Activated T-helper 2 cell treated with anti-CD3 and anti-CD28 coated beads, Interferon-gamma antibody, Interleukin-2, Interleukin-4, amounts not matched to agents 10 μg/mL and 5 μg/mL and 100 μg/mL, durations not matched to agents 14 hours and 24 hours and 36 hours (primary cell): ENCODE measurements at places on chromosomes 12 and 14. TPM values are rescaled to one million over a fixed set of nuclear protein-coding genes. Genes with fewer than 3 reads are reported as not detected.

GRCh38 chr12:15547691-15548090 lies 225.4 kb downstream of the PTPRO start:
- H3K27ac ChIP-seq, result no peak overlapping the region
- peaks cover 31% of the 10 kb centered on the region for H3K4me1 ChIP-seq
- no peaks in the 10 kb centered on the region for H3K27me3 ChIP-seq

DNA sequence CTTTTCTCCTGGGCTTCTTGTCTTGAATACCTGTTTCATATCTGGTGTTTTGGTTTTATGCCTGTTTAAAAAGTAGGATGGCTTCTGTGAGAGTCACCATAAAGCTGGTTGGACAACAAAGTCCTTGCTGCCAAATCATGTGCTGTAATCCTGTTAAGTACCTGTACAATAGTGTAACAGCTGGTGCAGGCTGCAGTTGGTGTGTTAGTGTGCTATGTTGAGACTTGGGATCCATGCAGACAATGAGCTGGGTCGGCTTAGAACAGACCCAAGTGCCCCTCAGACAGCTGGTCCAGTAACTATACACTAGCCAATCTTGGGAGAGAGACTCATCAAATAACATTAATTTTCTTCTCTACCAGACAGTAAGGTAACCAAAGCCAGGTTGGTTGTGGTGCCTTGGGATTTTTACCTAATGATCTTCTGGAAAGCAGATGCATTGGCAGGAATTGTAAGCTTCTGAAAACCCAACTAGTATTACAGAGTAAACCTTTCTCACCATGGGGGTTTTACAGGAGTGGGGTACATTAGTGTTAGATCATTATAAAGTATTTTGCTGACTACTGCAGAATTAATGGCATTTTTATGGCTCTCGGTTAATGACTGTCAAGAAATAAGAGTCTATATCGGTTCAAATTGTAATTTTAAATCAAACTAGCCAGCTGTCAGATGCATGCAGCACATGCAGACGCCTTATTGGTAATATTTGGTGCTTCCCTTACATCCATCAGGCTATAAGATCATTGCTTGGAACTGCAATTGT lies 231.2 kb downstream of the PDZRN4 start:
- no peaks in the 10 kb centered on the region for H3K36me3 ChIP-seq
- H3K4me1 ChIP-seq, result no peaks in the 10 kb centered on the region
- no peaks in the 10 kb centered on the region for H3K27me3 ChIP-seq

DNA sequence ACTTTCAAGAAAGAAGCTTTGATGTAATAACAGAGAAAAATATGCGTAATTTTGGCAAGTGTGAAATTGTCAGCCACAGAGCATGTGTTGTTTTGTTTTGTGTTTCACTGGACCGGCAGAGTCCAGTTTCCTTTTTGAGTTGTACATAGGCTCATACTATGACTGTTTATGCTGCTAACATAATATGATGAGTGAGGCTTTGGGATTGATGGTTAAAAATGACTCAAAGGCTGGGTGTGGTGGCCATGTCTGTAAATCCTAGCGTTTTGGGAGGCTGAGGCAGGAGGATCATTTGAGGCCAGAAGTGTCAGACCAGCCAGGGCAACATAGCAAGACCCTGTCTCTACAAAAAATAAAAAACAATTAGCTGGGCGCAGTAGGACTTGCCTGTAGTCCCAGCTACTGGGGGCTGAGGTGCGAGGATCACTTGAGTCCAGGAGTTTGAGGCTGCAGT lies 487.9 kb downstream of the PCNX1 start:
- H3K36me3 ChIP-seq, result peaks cover 7% of the 10 kb centered on the region
- H3K27ac ChIP-seq, result no peak overlapping the region
- H3K27me3 ChIP-seq, result no peaks in the 10 kb centered on the region
- DNase-seq, result no peak

CD69 gene
- 70.9 and 72.2 TPM in 2 replicates for total RNA-seq

DNA sequence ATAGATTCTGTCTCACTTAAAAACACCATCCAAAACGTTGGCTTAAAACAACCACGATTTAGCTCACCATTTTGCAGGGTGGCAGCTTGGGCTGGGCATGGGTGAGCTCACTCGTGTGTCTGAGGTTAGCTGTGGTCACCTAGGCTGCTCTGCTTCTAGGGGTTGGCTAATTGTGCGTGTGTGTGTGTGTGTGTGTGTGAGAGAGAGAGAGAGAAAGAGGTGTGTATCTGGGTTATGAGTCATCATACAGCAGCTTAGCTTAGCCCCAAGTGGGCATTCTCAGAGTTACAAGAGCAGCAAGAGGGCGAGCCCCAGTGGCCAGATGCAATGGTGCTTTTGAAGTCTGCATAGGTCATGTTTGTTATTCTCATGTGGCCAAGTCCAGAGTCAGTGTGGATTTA lies 6.0 kb downstream of the FBXW8 start:
- no peak overlapping the region for H3K4me3 ChIP-seq
- peaks cover 39% of the 10 kb centered on the region for H3K27me3 ChIP-seq
- peaks cover 6% of the 10 kb centered on the region for H3K36me3 ChIP-seq
- peaks cover 30% of the 10 kb centered on the region for H3K4me1 ChIP-seq
- no peak for DNase-seq

GPD1 gene
- 0.76 and 0.87 TPM in 2 replicates for total RNA-seq

- no peak overlapping the region for H3K4me3 ChIP-seq
- H3K27ac ChIP-seq, result no peak overlapping the region
- no peak for DNase-seq
Observed at GRCh38 chr14:23137192-23137812, 18.2 kb upstream of the CEBPE start.

DNA sequence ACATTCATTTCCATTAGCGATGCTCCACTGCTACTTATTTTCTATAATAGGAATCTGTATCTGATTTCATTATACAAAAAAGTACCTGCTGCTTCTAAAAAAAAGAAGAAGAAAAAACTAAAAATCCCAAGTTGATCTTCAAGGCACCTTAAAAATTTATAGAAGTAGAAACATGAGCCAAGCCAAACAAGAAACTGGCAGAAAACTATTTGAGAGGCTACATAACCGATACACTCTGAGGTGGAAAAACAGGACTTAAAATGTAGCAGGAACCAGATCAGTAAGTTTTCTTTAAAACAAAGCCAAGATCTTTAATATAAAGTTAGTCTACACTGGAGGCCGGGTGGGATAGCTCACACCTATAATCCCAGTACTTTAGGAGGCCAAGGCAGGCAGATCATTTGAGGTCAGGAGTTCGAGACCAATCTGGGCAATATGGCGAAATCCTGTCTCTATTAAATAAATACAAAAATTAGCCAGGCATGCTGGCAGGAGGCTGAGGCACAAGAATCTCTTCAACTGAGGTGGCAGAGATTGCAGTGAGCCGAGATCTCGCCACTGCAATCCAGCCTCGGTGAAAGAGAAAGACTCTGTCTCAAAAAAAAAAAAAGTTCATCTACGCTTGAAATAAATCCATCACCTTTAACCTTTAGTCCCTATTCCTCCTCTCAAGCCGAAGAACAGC lies 278.6 kb downstream of the MED13L start:
- H3K4me3 ChIP-seq, result no peak overlapping the region
- no peak for DNase-seq
- H3K36me3 ChIP-seq, result peaks cover 36% of the 10 kb centered on the region
- H3K4me1 ChIP-seq, result peaks cover 5% of the 10 kb centered on the region
- H3K27me3 ChIP-seq, result no peaks in the 10 kb centered on the region

- H3K27ac ChIP-seq, result no peak overlapping the region
- H3K4me1 ChIP-seq, result peaks cover 33% of the 10 kb centered on the region
- peaks cover 54% of the 10 kb centered on the region for H3K36me3 ChIP-seq
- no peak overlapping the region for H3K4me3 ChIP-seq
Observed at GRCh38 chr12:103969391-103969790, 3.7 kb downstream of the TDG start.

GRCh38 chr14:89862856-89863255 lies 91.7 kb downstream of the EFCAB11 start:
- no peak overlapping the region for H3K4me3 ChIP-seq
- no peak overlapping the region for H3K27ac ChIP-seq
- H3K36me3 ChIP-seq, result no peaks in the 10 kb centered on the region
- H3K27me3 ChIP-seq, result peaks cover 7% of the 10 kb centered on the region

MGP gene
- total RNA-seq, result not detected in 2 replicates

DNA sequence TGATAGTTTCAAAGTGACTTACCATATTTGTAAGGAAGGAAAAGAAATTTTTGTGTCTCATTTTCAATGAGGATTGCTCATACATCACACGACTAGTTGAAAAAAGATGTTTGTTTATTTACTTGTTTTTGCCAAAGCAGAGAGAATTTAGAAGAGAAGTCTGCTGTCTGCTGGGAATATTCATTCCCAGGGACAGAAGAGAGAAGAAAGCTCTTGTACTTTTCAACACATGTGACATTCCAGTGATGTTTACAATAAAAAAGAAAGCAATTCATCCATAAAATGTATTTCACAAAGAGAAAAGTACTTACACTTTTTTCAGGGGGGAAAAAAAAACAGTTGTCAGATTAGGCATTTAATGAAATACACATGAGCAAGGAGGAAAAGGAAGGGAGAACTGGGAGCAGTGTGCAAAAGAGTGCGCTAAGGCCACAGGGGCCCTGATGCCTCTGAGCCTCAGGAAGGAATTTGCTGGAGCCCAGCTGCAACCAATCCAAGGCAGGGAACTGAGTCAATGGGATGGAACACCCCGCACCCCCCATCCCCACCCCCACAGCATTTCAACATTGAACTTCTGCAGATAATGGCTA lies 115.0 kb downstream of the RPAP3 start:
- no peak overlapping the region for H3K4me3 ChIP-seq
- DNase-seq, result no peak
- peaks cover 1% of the 10 kb centered on the region for H3K4me1 ChIP-seq
- H3K36me3 ChIP-seq, result no peaks in the 10 kb centered on the region

- no peak for DNase-seq
- H3K4me1 ChIP-seq, result peaks cover 19% of the 10 kb centered on the region
- peaks cover 9% of the 10 kb centered on the region for H3K27me3 ChIP-seq
Observed at GRCh38 chr14:24280797-24281460, 9.5 kb upstream of the RABGGTA start.

DNA sequence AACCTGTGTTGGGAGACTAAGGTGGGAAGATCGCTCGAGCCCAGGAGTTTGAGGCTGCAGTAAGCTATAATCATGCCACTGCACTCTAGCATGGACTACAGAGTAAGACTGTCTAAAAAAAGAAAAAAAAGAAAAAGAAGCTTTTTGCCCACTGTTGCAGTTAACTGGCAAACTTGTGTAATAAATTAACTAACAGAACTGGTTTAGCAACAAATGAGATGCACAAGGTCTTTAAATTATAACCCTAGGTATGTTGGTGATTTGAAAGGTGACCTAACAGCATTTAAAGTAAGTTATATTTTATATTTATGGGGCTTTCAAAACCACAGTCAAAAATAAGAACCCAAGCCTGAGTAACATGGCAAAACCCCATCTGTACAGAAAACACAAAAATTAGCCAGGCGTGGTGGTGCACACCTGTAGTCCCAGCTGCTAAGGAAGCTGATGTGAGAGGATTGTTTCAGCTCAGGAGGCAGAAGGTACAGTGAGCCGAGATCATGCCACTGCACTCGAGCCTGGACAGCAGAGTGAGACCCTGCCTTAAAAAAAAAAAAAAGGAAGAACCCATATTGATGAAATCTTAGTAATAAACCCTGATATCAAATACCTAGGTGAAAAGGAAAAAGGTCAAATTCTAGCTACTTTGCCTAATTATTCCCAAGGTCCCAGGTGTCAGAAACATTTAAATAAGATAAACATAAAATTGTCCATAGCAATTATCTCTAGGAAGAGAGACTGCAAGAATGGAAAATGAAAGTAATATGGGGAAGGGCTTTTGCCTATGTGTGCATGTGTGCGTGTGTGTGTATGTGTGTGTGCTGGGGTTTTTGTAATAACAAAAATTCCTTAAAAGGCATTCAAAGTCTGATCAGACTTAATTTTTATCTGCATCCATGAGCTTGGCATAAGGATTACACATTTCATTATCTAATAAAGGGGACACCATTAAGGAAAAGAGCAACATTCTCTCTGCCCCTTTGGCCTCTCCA lies 15.4 kb downstream of the SYNE2 start:
- peaks cover 9% of the 10 kb centered on the region for H3K36me3 ChIP-seq
- no peak overlapping the region for H3K27ac ChIP-seq
- no peak for DNase-seq
- peaks cover 8% of the 10 kb centered on the region for H3K27me3 ChIP-seq
- H3K4me3 ChIP-seq, result peak overlapping the region; percentile 15

SOX5 gene
- 0.34 and 0.53 TPM in 2 replicates for total RNA-seq

GRCh38 chr14:46734286-46734685 lies 82.7 kb upstream of the RPL10L start:
- no peak for DNase-seq
- no peaks in the 10 kb centered on the region for H3K36me3 ChIP-seq
- no peaks in the 10 kb centered on the region for H3K27me3 ChIP-seq
- no peaks in the 10 kb centered on the region for H3K4me1 ChIP-seq

- H3K36me3 ChIP-seq, result no peaks in the 10 kb centered on the region
- DNase-seq, result no peak
- H3K27me3 ChIP-seq, result no peaks in the 10 kb centered on the region
Observed at GRCh38 chr14:47662466-47662865, 12.9 kb downstream of the MDGA2 start.

KRT85 gene
- total RNA-seq, result not detected in 2 replicates
